ENCODE measurements at places on chromosomes 6 and 20.

DNA sequence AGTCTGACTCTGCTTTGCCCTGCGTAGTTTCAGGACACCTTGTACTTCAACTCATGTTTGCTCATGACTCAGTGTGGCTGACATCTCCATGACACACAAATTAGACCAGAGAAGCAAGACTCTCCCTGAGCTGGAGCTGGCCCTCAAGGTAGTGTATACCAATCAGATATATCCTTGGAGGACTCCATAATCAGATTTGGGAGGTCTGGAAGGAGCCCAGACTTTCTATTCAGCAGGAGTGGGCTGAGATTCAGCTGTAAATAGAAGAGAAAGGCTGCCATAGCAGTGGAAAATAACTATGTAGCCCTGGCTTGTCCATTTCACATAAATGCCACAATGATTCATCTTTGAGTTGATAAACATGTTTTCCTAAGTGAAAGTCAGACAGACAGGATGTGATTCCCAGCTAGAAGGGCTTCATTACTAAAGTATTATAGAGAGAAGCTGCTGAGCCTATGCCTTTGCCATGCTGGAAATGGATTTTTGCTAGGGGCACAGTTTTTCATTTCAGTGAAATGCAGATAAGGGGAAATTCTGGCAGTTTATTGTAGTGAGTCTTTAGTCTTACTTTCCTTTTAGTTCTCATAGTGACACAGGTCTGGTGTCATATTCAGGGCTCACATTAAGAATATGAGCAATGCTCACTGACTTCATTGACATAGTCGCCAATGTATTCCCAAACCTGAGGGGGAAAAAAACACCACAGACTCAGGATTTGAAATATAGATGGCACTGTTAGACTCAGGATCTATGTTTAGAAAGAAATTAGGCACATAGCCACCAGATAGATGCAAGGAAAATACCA lies 95.3 kb downstream of the CLVS2 start:
- no peak for DNase-seq

DNA sequence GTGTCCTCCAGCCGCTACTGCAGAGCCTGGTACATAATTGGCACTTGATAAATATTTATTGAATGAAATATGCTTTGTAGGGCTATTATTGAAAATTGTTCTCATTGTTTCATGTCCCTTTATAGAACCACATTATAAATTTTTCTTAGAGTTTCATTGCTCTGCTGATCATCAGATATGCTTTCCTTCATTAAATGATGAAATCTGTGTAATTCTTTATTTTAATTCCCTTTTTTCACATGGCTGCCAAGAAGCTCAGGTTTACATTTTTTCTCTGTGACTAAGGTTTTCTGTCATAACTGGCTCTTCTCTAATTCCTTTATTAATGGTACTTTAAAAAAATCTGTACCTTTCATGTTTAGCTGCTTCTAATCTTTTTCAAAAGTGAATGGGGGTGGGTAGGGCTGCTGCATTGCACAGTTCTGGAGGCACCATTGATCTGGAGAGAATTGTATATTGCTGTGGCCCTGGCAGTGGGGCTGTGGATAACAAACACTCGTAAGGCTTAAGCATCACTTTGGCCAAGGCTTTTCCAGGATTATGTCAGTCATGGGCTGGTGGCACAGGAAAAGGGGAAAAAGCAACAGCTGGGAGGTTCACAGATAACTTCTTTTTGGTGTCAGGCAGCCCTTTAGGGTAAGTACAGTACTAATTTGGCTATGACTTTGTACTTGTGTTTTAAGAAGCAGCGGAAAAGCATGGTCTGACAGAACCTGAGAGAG lies 43.8 kb downstream of the ARFGEF2 start:
- DNase-seq, result no peak

GRCh38 chr6:69775585-69775849 lies 21.3 kb downstream of the LMBRD1 start:
- DNase-seq, result no peak

DNA sequence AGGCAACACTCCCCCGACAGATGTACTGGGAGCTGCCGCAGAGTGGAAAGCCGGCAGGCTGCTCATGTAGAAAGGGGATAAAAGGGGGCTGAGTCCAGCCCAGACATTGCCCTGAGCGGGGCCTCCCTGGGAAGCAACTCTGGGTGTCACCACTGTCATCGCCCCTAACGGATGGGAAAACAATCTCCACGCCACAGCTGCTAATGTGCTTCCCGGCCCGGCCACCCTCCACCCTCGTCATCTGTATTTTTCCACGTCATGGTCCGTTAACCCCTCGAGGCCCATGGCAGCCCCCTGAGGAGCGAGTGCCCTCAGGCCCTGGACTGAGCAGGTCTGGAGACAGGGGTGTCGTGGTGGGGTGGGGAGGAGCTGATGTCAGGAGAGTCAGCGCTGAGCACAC lies 227.4 kb downstream of the DLL1 start:
- no peak for DNase-seq

- DNase-seq, result no peak
Measured at GRCh38 chr6:44232676-44233566, 9.5 kb downstream of the SLC29A1 start.

DNA sequence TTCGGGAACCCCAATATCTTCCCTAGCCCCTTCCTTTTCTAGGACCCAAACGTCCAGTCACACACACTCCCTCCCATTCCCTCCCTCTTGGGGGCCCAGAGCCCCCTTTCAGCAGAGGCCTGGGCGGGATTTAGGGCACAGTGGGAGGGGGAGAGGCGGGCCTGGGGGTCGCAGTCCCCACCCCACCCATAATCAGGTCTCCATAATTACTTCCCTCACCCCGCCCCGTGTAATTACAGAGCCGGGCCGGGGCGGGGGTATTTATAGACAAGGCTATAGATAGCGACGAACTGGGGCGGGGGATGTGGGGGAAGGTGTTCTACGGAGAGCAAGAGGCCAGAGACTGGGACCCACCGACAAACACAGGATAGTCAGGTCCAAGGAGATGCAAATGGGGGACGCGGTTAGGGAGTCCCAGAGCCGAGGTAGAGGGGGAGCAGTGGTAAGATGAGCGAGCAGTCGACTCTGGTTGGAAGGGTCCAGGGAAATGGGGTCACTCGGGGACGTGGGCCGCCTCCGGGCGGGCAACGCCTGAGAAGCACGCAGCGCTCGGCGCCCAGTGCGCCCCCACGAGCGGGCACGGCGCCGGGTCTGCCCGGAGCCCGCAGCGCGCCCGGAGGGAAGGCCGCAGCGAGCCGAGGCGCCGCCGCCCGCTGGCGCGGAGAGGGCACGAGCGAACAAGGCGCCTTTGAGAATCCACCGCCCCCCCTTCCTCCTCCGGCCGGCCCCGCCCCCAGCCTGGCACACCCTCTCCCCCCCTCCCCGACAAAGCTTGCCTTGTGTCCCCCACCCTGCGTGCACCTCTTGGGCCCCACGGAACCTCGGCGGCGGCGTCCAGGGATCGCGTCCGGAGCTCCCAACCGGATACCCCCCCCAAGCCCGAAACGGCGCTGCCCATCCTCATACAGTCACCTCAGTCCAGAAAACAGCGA lies 670 bp upstream of the COL11A2 start:
- DNase-seq, result peak; percentile 43

GRCh38 chr6:81476881-81477280 lies 275.6 kb downstream of the TENT5A start:
- DNase-seq, result no peak

GRCh38 chr20:60262967-60263603 lies 304.9 kb downstream of the CDH26 start:
- peak; percentile 15 for DNase-seq
